Cardiac muscle cell (in vitro differentiated cells and primary cell): ENCODE measurements at places on chromosomes 4 and X.

DNA sequence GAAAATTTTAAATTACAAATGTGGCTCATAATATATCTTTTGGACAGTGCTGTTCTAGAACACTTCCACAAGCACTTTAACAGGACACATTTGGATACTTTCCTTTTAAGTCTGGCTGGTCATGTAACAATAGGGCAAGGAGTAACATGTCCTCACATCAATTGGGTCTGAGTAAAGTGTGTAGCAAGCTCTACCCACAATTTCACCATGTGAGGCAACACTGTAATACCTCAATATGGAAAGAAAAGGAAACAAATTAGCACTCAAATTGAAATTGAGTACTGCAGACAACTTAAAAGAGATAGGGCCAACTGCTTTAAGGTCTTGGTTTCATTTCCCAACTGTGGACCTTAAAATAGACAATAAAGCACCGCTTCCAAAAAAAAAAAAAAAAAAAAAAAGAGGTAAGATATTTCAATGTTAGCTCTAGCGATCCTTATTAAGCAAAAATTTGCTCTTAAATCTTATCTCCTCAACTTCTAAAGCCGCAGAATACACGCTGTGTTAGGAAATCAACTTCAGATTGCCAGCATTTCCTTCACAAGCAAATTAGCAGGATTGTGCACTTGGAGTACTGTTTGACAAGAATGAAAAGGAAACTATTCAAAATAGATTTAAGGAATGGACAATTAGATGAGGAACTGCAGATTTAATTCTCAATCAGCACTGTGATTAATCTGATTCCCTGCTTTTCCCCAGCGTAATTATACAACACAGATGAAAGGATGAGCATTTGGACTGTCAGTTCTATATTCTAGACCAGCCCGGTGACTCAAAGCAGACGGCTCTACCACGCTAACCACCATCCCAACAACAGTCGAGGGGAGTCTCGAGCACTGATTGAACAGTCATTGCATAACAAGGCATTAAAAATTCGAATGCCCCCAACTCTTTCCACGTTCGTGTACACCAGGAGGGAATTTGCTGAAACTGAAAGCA, 1.6 kb downstream of the CASK start:
- DNase-seq: peak; percentile 78

GRCh38 chr4:103075435-103075893, 1.1 kb downstream of the SLC9B2 start:
- DNase-seq: peak; percentile 34

GRCh38 chr4:2793586-2794485, 951 bp downstream of the SH3BP2 start:
- peak; percentile 75 for DNase-seq

- peak; percentile 1 for DNase-seq
These were observed 31.6 kb upstream of the CT47C1 start for GRCh38 chrX:119041175-119041574.

- no peak for DNase-seq
These were observed 76.9 kb upstream of the SCOC start for GRCh38 chr4:140296335-140297220.

- DNase-seq: no peak
These were observed 71.1 kb downstream of the MAP9 start for GRCh38 chr4:155305619-155306018.

- DNase-seq: no peak
These were observed 900.9 kb upstream of the EPHA5 start for GRCh38 chr4:66571145-66571695.

DNA sequence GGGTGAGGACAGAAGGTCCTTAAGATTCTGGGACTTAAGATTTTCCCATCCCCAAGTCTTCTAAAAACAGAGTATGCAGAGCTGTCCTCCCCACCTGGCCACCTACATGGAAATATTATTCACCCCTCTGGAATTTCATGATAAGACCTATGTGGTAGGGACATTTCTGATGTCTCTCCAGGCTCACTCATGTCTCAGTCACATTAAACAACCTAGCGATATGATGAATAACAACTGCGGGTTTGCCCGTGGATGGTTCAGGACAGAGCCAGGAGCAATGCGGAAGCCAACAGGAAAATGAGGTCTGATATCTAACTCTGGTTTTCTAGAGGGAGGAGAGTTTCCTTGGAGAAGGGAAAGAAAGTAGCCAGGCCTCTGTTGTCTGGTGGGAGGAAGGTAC, 47.4 kb downstream of the TEX13A start:
- no peak for DNase-seq

DNA sequence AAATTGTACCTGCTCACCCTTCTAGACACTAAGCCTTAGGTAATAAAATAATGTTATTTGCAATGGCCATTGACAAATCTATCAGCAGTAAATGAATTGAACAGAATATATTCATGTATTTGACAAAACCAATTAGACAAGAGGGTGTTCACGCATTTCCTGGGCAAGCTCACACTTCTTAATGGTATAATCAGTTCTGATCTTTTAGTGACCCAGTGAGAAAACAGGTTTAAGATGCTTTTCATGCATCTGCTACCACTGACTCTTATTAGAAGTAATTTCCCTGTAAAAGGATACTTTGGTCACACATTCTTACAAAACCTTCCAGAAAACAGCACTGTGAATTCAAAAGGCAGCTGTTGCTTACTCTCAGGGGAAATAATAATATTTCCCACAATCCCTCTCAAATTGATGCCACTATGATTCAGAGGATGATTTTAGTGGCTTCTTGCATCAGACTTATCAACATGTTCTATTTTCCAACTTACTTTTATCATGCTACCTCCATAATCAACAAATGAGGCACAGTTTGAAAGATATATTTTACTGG, 313.9 kb upstream of the NWD2 start:
- no peak for DNase-seq

- DNase-seq: no peak
These were observed 406.4 kb downstream of the FAM47A start for GRCh38 chrX:33725535-33726210.

DNA sequence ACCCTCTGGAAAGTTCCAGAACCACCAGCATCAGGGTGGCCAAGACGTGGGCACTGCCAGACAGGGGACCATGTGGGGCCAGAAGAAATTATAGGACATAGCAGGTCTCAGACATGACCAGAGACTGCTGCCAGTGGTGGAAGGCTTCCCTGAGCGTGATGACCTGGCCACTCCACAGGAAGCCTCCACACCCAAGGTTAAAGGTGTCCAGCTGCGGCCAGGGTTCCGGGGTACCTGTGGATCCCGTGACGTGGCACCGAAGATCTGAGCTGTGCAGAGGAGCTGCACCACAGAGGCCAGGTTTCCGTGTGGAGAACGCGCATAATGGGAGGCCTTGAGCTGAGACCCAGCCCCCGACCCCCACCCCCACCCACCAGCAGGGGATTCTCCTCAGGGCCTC, 16.4 kb upstream of the CTBP1 start:
- no peak for DNase-seq

- peak; percentile 80 for DNase-seq
These were observed 11.2 kb upstream of the BCOR start for GRCh38 chrX:40108959-40109287.

DNA sequence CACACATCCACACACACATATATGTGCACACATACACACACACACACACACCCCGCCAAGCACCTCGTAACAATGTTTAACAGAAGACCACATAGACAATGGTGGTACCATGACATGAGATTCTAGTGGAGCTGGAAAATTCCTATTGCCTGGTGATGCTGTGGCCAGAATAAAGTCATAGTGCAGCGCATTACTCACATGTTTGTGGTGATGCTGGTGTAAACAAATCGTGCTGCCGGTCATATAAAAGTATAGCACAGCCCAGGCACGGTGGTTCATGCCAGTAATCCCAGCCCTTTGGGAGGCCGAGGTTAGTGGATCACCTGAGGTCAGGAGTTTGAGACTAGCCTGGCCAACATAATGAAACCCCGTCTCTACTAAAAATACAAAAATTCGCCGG, 275.2 kb downstream of the TRIML1 start:
- no peak for DNase-seq

DNA sequence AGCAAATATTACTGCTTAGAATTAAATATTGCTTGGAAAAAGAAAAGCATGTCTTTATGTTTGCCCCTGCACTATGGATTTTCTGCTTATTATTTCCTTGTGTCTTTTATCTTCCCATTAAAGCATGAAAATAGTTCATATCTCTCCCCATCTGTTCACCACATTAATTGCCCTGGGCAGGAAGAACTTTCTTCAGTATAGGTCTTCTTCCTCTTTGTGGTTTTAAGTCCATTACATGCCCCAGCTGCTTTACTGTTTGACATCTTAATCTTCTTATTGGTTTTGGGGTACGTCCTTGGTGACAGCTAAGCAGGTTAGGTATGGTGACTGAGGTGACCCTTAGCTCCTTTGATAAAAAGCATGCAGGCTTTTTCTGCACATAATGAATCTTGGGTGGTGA, 157.3 kb downstream of the AASDH start:
- no peak for DNase-seq

DNA sequence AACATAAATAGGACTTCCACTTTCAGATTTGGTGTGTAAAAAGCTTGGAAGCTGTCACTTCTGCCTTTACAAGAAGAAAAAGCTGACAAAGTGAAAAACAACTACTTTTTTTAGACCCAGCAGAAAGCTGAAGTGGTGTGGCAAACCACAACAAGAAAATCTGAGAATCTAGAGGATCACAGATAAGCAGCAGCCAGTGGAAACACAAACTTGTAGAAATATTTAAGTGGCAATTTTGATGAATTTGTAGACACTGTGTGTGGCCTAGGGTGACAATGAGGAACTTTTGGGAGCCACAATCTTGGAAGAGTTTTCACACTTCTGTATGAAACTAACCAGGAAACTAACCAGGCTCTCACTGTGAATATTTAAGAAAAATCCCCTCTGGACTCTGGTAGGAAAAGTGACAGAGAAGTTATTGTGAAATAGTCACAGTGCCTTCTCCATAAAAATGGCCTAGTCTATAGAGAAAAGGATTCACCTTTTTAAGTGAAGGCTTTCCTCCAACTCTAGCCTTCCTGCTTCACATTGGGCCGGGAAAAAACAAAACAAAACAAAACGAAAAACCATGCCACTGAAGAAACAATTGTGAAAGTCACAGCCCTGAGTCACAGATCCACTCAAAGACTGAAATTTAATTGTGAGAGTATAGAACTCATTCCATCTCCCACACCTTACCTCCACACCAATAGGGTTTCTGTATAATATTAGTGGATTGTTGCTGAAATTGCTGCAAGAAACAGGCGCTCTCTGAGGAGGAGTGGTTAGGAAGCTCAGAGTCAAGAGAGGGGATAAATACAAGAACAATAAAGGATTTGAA, 26.7 kb upstream of the GUCY1A1 start:
- DNase-seq: no peak

GRCh38 chr4:150368667-150369066, 213.3 kb upstream of the MAB21L2 start:
- no peak for DNase-seq

DNA sequence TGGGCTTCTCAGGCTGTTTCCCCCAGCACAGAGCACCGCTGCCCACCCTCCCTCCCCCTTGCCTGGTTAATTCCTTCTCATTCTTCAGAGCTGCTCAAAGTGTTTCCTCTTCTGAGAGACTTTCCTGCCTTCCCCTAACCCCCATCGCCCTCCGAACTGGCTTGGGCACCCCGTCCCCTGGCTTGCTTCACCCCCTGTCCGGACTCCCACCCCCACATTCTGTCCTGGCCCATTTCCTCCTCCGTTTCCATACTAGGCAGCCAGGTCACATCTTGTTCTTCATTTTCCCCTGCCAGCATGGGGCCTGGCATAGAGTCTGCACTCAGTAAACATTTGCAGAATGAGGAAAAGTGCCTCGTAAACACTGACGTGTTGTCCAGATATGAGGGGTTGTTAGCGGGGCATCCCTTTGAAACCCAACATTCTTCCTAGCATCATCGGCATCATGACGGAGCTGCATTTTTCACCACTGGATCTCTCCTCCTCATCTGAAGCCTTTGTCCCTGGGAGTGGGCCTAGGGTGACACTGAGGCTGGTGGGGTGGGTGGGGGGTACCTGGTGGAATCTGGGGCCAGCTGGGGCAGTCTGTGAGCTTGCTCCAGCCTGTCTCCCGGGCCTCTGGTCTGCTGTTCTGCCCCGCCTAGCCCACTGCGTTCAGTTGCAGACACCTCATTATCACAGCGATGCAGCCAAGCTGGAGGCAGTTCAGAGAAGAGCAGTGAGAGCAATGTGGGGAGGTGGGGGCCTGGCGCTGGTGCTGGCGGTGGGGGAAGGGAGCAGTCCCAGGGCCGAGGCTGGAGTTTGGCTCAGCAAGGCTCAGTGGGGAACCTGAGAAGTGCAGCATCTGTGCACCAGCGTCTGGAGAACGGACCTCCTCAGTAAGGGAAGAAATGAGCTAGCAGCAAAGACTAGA, 149.4 kb upstream of the PJA1 start:
- no peak for DNase-seq

GRCh38 chr4:63524764-63525163, 884.5 kb downstream of the TECRL start:
- DNase-seq: no peak

GRCh38 chr4:139171876-139172691, 4.9 kb downstream of the ELF2 start:
- DNase-seq: no peak

- no peak for DNase-seq
These were observed 60.8 kb upstream of the XAGE1B start for GRCh38 chrX:52577464-52578173.

DNA sequence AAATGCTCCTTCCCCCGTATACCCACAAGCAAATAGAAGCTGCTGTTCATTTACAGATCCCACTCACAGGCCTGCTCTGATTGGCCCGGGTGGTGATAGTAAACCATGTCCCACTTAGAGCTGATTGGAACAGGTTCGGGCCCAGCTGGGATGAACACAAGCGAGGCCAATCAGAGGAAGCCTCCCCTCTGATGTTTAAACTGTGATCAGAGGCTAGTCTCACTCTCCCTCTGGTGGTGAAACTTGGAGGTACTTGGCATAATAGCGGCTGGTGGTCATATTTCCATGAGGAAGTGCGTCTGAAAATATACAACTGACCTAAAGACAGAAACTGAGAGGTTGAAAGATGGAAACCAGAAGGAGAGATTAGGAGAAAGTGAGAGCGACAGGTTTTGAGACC, 51.5 kb upstream of the TRPC3 start:
- DNase-seq: peak; percentile 36

- no peak for DNase-seq
These were observed 5.5 kb upstream of the DCTD start for GRCh38 chr4:182922501-182923284.

- DNase-seq: no peak
These were observed 7.7 kb downstream of the ERVMER34-1 start for GRCh38 chr4:52743444-52744019.

DNA sequence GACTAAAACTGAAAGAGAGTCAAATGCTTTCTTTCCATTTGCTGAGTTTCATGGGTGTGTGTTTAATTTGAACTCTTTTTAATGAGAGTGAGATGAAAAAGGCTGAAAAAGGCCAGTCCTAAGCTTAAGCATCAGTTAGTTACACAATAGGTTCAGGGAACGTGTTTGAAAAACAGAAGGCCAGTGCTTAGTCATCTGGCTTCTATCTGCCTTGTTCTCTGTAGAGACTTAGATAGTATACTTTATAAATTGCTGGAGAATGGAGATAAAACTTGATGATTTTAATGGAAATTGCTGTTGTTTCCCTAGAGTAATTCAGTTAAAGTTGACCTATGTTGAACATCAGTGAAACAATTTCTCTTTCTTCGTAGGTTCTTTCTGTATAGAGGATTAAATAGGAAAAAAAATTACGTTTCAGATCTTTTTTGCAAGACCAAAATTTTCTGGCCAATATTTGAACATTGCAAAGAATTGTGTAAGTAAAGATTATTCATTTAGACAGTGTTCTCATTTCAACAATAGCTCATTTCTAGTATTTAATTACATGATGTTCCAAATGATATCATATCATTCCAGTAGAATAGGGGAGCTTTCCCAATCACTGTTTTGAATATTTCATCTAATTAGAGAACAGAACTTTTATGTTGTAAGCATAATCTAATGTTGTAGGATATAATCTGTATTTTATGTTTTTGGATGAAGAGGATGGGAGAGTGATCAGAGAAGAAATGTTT, 1088.8 kb downstream of the ADGRL3 start:
- DNase-seq: no peak
